Osteoblast (primary cell): ENCODE measurements at places on chromosomes 13 and 19. TPM values are rescaled to one million over a fixed set of nuclear protein-coding genes. Genes with fewer than 3 reads are reported as not detected.
A peak's percentile ranks its signal among the peaks of the same experiment; 100 is the strongest.

Gene IGFL3
- total RNA-seq = not detected in 2 replicates

Gene ABCA7
- 33.3 and 43.0 TPM in 2 replicates for total RNA-seq

GRCh38 chr19:14544977-14545715 lies 15.8 kb downstream of the TECR start:
- peak; percentile 65 for DNase-seq

Gene MYDGF
- 152 and 161 TPM in 2 replicates for total RNA-seq

Gene COX7A1
- 8.3 and 13.6 TPM in 2 replicates for total RNA-seq

- DNase-seq = no peak
Measured at GRCh38 chr19:5664515-5664914, 15.8 kb downstream of the MICOS13 start.

GRCh38 chr19:46350758-46351159 lies 3.9 kb downstream of the PPP5C start:
- DNase-seq = peak; percentile 43

- no peak for DNase-seq
Measured at GRCh38 chr13:70042193-70042592, 65.4 kb upstream of the ATXN8OS start.

- DNase-seq = no peak
Measured at GRCh38 chr13:75803164-75803611, 167.1 kb downstream of the LMO7 start.

DNA sequence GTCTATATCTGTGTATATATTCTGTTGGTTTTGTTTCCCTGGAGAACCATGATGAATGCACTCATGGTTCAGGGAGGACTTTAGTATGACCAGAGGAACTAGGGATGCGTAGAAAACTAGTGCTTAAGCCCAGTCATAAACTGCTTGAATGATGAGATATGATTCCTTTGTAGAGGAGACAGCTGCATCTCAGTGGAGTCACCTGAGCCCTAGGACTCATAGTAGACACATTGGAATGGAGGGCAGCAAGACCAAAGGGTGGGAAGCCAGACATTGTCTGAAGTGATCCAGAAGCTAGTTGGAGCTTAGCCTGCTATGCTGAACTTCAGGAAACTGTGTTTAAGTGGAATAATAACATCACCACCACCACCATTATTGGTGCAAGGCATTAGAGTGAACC lies 89.5 kb upstream of the SPATA13 start:
- no peak for DNase-seq

DNA sequence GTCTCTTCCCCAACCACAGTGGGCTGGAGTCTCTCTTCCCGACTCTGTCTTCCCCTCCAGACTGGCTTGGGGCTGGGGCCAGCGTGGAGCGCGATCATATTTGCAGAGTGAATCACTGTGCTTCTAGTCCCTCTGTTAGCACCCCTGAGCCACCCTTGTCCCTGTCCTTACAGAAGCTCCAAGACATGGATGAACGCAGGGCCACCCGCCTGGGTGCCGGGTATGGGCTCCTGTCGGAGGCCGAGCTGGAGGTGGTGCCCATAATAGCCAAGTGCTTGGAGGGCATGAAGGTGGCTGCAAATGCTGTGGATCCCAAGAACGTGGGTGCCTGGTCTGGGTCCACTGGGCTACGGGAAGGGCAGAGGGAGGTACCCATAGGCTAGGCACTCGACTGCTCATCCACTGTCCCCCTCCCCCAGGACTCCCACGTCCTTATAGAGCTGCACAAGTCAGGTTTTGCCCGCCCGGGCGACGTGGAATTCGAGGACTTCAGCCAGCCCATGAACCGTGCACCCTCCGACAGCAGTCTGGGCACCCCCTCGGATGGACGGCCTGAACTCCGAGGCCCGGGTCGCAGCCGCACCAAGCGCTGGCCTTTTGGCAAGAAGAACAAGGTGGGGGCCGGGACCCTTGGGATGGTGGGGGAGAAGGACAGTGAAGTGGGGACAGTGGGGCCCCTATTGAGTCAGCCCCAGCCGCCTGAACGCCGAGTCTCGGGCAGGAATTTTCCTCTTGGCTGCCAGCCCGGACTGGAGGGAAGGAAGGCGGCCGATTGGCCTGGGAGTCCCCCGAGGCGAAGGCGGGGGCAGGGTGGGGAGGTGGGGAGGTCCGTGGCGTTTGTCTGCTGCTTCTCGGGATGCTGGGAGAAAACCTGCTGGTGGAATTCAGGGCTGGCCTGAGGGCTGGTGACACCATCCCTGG lies 5.2 kb downstream of the TRIP10 start:
- DNase-seq = peak; percentile 99

DNA sequence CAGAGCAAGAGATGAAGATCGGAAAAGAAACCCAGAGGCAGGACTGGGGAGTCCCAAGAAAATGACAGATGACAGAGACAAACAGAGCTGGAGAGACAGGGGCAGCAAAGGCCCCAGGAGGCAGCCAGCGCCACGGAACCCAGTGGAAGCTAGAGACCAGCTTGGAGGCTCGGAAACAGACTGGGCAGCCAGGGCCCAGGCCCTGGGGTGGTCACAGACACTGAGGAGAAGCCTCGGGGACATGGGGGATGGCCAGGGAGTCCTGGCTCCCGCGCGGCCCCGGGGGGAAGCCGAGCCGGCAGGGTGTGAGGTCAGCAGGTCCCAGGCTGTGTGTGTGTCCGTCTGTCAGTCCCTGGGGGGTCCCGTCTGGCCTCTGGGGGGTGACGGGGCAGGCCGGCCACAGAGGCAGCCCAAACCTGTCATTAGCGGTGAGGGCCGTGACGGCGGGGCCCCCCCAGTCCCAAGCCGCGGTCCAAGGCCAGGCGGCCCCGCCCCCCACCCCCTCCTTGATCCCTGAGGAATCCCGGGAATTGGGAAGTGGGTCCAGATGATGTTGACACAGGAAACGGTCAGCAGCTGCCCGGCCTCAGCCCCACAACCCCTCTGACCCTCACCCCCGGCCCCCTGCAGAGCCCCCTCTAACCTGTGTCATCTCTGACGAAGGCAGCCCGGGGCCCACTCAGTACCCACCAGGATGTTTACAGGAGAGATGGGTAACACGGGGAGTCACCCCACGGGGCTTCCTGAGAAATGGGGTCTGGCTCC lies 2.5 kb upstream of the TMEM190 start:
- peak; percentile 95 for DNase-seq

DNA sequence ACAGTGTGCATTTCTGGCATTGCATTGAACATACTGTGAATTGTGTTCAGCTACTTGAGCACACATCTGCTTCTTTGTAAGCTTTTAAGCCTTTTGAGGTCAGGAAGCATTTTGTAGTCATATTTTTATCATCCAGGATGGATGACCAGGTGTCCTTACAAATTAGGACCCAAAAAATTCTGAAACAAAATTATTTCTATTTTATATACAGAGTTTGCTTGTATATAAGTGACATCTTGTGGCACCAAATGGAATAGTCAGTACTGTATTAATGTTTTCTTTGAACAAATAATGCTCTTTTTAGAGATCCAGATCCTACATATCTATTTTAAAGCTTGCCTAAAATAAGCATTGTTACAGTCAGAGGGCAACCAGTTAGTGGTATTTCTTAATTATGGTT lies 9.5 kb upstream of the SUPT20H start:
- no peak for DNase-seq

Gene S1PR4
- not detected in 2 replicates for total RNA-seq

DNA sequence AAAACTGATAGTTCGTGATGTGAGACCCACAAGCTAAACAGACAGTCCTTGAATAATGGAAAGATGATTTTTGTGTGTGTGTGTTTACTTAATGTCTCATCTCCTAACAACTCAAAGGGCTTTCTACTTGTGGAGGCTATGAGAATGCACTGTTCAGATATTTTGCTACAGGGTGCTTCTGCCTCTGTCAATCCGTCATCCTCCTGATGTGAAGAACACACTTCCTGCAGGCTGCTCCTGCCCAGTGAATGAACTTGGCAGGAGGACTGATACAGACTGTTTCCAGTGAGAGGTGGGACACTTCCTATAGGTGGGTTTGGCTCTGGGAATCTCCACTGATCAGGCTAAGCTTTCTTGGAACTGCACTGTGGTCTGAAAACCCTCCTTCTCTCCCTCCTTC lies 168.4 kb upstream of the STARD13 start:
- no peak for DNase-seq

GRCh38 chr19:14078411-14078810 lies 5.8 kb downstream of the MISP3 start:
- DNase-seq = peak; percentile 85

DNA sequence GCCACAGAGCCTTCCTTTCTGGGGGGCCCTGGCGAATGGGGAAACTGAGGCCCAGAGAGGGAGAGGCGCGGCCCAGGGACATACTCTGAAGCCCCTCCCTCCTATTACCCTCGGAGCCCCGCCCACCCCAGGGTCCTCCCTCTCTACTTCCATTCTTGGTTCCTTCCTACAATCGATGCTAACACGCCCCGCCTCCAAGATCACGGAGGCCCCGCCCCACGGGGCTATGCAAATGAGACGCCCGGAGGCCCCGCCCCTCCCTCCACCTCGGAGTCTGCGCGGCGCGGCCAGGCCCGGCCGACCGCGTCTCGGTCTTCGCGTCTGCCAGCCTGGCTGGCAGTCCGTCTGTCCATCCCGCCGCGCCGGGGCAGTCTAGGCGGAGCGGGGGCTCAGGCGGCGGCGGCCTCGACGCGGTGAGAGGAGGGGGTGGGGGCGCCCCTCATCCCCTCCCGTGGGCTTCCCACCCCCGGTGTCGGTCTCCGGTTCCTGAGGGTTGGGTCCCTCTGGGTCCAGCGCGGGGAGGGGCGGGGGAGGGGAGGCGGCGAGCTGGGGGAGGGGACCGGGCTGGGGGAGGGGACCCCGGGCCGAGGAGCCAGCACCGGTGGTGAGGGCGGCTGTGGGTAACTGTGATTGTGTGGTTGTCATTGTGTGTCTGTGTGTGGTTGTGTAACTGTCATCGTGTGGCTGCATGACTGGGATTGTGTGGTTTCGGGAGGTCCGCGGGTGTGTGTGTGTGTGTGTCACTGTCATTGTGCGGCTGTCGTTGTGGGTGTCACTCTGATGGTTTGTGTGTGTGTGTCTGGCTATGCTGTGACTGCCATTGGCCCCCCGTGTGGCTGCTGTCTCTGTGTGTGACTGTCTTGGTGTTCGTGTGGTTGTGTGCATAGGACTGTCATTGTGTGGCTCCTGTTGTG lies at the start of gene PLPPR2:
PLPPR2 (plus strand) TSS at position 273 of the 914 bp plus-strand sequence. CDS start 2,242 bp downstream, outside the sequence.
- peak; percentile 100 for DNase-seq

- DNase-seq = no peak
Measured at GRCh38 chr19:42276821-42277220, 7.8 kb downstream of the CIC start.

DNA sequence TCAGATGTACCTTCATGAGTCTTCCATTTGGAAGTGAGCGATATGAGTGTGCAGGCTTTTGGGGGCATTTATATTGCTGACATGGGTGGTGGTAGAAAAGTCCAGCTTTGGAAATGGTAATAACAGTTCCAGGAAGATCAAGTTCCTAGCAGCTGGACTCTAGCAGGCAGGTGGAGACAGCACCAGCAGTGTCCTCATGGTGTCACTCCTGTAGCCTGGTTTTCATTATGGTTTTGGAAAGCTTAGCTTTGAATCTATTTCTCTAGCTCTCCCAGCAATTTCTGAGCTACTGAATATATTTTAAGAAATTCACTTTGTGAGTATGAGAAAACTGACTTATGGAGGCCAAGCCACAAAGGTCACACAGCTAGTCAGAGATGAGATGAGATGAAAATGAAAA lies 523.2 kb upstream of the HTR2A start:
- DNase-seq = peak; percentile 17

Gene NLRP7
- total RNA-seq = not detected in 2 replicates

DNA sequence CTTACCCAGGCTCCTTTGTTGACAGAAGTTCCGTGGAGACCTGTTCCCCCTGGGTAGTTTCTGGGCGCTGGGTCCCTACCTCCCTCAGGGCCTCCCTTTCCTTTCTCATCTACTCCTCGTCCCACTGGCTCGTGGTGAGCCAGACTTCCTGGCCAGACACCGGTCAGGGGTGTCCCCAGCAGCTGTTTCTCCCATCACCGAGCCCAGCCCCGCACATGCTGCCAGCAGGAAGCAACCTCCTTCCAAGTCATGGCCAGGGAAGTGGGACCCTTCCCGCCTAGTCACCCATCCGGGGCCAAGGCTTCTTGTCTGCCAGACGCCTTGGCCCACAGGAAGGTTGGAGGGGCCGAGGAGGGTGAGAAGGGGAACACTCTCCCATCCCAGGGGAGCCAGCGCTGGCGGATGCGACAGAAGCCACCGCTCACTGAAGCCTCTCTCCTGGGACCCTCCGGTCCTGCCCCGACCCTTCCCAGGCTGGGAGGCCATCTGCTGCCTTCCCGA lies 5.7 kb downstream of the PAK4 start:
- no peak for DNase-seq

Gene ZNF610
- 2.9 and 3.3 TPM in 2 replicates for total RNA-seq

- peak; percentile 84 for DNase-seq
Measured at GRCh38 chr19:19528721-19529490, at the start of gene YJEFN3. Gene YJEFN3, plus strand, starts transcription at chr19:19528911. Its CDS starts 22 bp downstream, at chr19:19528933.

Gene ZNF285
- total RNA-seq = 5.3 and 5.8 TPM in 2 replicates

Gene CGB3
- not detected in 2 replicates for total RNA-seq

GRCh38 chr13:102472650-102473049 lies 70.8 kb upstream of the FGF14 start:
- no peak for DNase-seq

Gene ZNF426
- 28.2 and 31.5 TPM in 2 replicates for total RNA-seq

DNA sequence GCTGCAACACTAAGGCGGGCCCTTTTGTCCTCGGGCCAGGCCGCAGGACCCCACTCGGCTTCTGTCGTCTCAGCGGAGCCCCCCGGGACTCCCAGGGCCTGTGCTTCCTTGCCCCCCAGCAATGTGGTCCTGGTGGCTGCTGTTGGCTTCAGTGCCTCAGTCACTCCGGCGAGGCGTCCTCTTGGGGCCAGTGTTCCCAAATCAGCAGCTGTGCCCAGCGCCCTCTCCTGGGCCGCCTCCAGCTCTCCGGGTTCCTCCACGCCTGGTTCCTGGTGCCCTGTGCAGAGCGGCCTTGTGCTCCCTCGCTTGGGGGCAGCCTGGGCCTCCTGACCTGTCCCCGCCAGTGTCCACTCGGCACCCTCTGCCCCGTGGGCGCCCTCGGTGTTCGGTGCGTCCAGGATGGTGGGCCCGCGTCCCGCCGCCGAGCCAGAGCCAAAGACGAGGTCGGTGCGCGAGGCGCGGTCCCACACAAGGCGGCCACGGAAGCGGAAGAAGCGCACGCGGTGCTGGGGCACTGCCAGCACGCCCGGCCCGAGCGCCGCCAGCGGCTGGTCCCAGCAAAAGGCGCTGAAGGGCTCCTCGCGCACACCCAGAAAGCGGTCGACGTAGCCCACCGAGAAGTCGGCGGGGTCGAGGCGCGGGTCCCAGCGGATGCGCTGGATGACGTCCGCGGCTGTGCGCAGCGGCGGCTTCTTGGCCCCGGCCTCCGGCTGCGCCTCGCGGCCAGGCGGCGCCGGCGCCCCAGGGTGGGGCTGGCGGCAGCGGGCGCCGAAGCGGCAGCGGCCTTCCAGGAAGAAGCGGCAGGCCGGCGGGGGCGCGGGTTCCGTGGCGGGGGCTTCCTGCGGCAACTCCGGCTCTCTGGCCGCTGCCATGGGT lies 685 bp downstream of the LENG9 start:
- DNase-seq = peak; percentile 93
